H9 (cell line): ENCODE measurements at places on chromosomes 16 and 17.
A peak's percentile ranks its signal among the peaks of the same experiment; 100 is the strongest.

- H3K27ac ChIP-seq = no peak overlapping the region
- DNase-seq = peak; percentile 67
- H3K4me1 ChIP-seq = no peaks in the 10 kb centered on the region
- H3K27me3 ChIP-seq = no peaks in the 10 kb centered on the region
- H3K36me3 ChIP-seq = no peaks in the 10 kb centered on the region; the same call in 1 of the 2 replicates
- no peak overlapping the region for H3K4me3 ChIP-seq
Observed at GRCh38 chr17:17950806-17951205, 21.4 kb downstream of the TOM1L2 start.

DNA sequence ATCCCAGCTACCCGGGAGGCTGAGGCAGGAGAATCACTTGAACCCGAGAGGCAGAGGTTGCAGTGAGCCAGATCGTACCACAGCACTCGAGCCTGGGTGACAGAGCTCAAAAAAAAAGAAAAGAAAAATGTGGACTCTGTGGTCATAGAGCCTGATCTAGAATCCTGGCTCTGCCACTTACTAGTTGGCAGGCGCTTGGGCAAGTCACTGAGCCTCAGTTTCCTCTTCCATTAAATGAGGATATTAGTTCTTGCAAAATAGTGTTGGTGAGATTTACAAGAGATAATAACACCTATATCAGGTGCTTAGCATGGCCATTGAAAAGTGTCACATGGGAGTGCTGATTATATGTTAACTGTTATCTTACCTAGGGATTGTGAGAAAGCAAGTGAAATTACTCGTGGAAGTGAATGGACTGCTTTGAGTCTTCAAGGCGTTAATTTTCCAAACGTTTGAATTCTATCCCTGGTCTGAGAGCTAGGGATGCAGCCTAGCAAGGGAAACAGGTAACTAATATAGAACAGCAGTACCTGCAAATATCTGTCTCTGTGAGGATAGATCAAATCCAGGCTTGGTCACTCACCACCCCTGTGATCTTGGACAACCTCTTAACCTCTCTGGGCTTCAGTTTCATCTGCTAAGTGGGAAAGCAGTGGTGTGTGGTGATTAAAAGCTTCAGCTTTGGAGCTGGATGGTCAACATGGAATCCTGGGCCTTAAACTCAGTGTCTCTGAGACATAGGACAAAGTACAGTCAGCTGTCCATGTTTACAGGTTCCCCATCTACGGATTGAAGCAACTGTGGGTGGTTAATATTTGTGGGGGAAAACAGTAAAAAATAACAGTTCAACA is 953 bp upstream of the NSMCE1 start:
- H3K4me1 ChIP-seq = no peaks in the 10 kb centered on the region; the same call in 1 of the 2 replicates
- H3K36me3 ChIP-seq = peaks cover 2% of the 10 kb centered on the region; the same call in 1 of the 3 replicates
- H3K4me3 ChIP-seq = peak overlapping the region; percentile 83; the same call in 2 of the 3 replicates
- no peak for DNase-seq

GRCh38 chr17:62162898-62163297 is 97.8 kb upstream of the MED13 start:
- no peaks in the 10 kb centered on the region for H3K4me1 ChIP-seq
- DNase-seq = no peak
- H3K4me3 ChIP-seq = no peak overlapping the region

DNA sequence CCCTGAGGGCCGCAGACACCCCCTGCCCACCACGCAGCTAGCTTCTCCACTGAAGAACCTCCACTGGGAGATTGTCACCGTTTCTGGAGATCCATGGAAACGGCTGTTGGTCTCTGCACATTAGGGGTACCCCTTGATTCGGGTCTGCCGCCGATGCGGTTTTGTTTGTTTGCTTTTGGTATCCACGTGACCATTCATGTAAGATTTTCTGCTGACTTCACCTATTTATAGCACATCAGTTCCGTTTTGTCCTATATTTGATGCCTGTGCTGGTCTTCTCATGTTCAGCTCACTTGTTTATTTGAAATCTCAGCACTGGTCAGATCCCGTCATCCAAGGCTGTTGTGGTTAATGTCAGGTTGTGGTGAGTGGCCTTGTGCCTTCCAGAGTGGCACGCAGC is 21.1 kb downstream of the CRAMP1 start:
- no peak for DNase-seq
- no peak overlapping the region for H3K27ac ChIP-seq
- H3K4me1 ChIP-seq = no peaks in the 10 kb centered on the region
- no peak overlapping the region for H3K4me3 ChIP-seq
- H3K36me3 ChIP-seq = peaks cover 64% of the 10 kb centered on the region

DNA sequence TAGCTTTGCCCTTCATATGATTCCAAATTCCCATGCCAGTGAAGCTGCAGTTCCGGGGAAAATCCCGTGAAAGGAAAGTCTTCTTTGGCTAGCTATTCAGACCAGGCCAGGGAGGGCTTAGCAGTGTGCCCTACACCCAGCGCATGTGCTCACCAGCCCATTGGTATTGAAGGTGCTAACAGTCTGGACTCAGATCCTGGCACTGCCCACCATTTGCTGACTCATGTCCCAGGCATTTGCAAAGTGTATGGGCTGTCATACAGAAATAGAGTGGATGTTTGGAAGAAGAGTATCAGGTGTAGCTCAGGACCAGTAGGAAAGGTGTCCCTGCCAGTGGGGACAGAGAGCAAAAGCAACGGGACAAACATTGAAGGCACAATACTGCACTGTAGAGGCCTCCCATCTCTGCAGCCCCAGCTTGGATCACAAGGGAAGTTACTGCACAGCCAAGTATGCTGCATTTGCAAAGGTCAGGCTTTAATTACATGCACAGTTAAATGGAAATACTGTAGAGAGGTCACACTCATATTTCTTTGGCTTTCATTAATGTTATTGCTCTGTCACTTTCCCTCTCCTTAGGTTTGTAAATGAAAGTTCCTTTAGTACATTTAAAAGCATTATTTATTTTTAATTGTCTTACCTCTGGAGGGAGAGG is 220.0 kb downstream of the IRX3 start:
- no peaks in the 10 kb centered on the region for H3K36me3 ChIP-seq
- no peak for DNase-seq
- no peak overlapping the region for H3K4me3 ChIP-seq
- H3K27ac ChIP-seq = no peak overlapping the region
- no peaks in the 10 kb centered on the region; the same call in 1 of the 2 replicates for H3K4me1 ChIP-seq

- H3K27me3 ChIP-seq = no peaks in the 10 kb centered on the region
- H3K27ac ChIP-seq = no peak overlapping the region
- no peaks in the 10 kb centered on the region for H3K4me1 ChIP-seq
- DNase-seq = peak; percentile 69
Observed at GRCh38 chr17:19714542-19715411, 1.6 kb downstream of the SLC47A2 start.

DNA sequence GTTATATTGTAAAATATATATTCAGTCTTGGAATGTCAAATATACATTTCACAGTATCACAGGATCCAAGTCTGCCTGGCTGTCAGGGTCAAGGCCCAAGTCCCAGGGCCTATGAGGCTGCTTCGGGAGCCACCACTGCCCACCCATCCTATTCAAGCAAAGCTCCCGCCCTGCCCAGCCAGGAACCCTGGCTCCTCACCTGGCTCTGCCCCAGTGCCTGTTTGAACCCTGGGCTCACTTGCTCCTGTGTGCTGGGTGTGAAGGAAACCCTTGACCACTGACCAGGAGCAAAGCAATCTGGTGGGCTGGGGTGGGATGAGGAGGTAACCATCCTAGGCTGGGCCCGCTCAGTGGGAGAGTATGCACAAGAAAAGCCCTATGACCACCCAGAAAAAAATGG is 27.0 kb downstream of the ITGAE start:
- no peaks in the 10 kb centered on the region; the same call in 1 of the 2 replicates for H3K36me3 ChIP-seq
- H3K4me3 ChIP-seq = no peak overlapping the region
- DNase-seq = no peak
- H3K27me3 ChIP-seq = no peaks in the 10 kb centered on the region
- H3K27ac ChIP-seq = no peak overlapping the region
- H3K4me1 ChIP-seq = no peaks in the 10 kb centered on the region; the same call in 1 of the 2 replicates

DNA sequence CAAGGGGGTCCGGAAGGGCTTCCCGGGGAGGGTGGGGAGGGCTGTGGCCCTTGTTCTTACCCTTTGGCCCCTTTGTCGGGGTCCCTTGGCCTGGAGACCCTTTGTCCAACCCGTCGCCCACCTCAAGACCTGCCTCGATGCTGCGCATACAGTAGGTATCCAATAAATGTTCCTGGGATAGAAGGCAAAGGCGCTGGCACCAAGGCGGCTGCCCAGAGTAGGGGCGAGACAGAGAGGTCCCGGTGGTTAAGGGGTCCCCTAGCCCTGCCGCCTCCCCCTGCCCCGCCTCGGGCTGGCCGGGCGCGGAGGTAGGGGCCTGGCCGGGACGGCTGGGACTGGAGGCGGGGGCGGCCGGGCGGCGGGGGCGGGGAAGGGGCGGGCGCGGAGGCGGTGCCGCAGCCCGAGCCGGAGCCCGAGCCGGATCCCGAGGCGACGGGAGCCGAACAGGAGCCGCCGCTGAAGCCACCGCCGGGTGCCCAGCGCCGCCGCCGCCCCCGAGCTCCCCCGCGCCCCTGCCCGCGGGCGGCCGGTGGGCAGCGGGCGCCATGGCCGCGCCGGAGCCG is at the start of gene NHERF2:
Gene NHERF2, plus strand, starts transcription at position 442 of the 563 bp plus-strand sequence. Its CDS starts 104 bp downstream, at position 546.
- no peaks in the 10 kb centered on the region for H3K36me3 ChIP-seq
- no peak for DNase-seq
- H3K4me3 ChIP-seq = peak within 1 kb of the TSS; percentile 71
- H3K27ac ChIP-seq = no peak within 1 kb of the TSS

- H3K27ac ChIP-seq = no peak overlapping the region
- H3K4me1 ChIP-seq = peaks cover 8% of the 10 kb centered on the region; the same call in 1 of the 2 replicates
- H3K27me3 ChIP-seq = no peaks in the 10 kb centered on the region
- H3K36me3 ChIP-seq = no peaks in the 10 kb centered on the region
- no peak for DNase-seq
Observed at GRCh38 chr17:65182233-65182632, 45.1 kb downstream of the RGS9 start.

DNA sequence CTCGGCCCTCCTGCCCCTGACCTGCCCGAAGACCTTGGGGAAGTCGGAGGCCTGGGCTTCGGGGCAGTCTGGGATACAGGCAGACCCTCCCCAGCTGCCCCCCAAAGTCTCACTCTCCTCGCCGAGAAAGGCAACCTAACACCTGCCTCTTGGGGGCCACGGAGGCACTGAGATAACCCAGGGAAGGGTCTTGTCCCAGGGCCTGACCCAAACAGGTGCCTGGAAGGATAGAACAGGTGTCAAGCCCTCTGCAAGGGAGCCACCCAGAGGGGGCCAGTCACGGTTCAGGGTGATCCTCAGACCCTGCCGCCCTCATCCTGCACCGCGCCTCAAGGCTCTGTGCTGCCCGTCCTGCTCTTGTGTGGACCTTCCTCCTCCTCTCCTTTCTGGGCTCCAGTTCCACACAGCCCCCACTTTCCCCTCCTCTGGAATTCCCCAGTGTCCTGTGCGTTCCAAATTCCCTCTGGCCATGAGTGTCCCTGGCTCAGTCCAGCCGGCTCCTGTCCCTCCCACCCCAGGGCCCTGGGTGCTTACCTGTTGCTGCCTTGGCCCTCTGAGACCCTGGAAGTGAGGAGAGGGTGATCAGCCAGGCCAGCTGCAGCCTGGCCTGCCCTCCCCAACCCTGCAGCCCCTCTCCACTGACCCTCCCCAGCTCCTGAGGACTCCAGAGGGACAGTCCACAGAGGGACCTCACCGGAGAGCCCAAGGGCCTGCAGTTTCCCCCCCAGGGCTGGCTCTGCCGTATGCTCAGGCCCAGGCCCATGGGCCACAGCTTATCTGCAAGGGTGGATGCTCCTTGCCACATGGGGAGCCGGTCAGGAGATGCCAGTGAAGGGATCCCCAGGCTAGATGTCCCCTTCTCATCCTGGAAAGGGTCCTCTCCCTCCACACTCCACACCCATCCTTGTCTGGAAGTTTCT is 3.8 kb downstream of the PRSS27 start:
- no peak overlapping the region for H3K27ac ChIP-seq
- H3K36me3 ChIP-seq = no peaks in the 10 kb centered on the region

DNA sequence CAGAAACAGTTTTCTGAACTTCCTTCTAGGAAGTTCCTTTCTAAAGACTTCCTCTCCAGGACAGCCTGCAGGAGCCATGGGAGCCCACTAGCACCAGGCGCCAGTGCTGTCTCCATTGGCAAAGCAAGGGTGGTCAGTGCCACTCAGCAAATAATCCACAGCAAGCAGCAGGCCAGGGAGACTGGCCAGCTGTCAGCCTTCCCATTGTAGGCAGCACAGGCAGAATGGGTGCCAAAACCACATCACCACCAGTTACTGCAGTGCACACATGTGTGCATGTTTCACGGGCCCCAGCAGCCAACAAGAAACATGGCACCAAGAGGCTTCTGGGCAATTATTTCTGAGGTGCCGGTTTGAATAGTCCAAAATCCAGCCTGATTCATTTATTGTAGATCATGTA is 26.7 kb downstream of the DNASE1 start:
- H3K27ac ChIP-seq = no peak overlapping the region
- DNase-seq = no peak
- H3K36me3 ChIP-seq = peaks cover 42% of the 10 kb centered on the region

DNA sequence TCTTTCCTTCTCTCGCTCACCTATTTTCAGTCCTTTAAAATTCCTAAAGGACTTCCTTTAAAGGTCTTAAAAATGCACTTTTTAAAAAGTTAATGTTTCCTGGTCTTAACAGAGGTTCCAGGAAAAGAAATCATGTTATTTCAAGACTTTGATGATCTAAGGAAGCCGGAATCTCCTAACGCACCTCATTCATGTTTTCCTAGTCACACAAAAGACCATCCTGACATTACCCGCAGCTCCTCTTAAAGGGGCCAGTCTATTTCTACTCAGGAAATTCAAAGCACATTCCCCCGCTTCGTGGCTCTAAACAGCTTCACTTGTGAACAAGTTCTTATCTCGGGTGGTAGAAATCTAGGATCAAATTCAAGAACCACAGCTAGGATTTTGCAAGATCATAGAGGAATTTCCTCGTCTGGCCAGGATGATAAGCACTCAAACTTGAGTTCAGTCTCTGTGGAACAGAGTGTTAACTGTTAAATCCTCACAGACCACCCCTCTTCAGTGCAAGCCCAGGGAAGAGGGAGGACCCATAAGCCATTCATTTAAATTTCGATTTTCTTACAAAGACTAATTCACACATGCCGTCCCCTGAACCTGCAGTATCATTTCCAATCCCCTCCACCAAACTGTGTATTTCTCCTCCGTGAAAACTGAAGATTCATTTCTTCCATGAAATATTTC is 137.1 kb upstream of the AXIN2 start:
- H3K4me3 ChIP-seq = peak overlapping the region; percentile 54; the same call in 2 of the 3 replicates
- H3K27me3 ChIP-seq = no peaks in the 10 kb centered on the region
- H3K4me1 ChIP-seq = peaks cover 8% of the 10 kb centered on the region; the same call in 1 of the 2 replicates
- DNase-seq = no peak

- no peaks in the 10 kb centered on the region for H3K36me3 ChIP-seq
- DNase-seq = no peak
- H3K27me3 ChIP-seq = no peaks in the 10 kb centered on the region
- H3K4me1 ChIP-seq = no peaks in the 10 kb centered on the region
Observed at GRCh38 chr16:50736448-50736847, 5.4 kb upstream of the CYLD start.
